ENCODE measurements at places on chromosomes 1 and 21.

DNA sequence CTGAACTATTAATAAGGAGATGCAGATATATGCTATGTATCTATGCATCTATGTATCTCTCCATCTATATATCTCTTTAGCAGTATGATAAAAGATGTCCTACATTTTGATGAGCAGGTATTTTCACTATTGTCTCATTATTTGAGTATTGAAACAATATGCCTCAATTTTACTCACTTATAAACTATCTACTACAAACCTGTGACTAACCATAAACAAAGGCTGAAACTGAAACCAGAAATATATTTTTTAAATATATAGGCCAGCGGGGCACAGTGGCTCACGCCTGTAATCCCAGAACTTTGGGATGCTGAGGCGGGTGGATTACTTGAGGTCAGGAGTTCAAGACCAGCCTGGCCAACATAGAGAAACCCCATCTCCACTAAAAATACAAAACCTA lies 22.0 kb downstream of the EIF4G3 start:
- no peak for DNase-seq

- DNase-seq, result no peak
Measured at GRCh38 chr1:65469126-65469888, 48.8 kb downstream of the LEPR start.

GRCh38 chr1:30988045-30988444 lies 77.5 kb downstream of the PUM1 start:
- DNase-seq, result no peak

DNA sequence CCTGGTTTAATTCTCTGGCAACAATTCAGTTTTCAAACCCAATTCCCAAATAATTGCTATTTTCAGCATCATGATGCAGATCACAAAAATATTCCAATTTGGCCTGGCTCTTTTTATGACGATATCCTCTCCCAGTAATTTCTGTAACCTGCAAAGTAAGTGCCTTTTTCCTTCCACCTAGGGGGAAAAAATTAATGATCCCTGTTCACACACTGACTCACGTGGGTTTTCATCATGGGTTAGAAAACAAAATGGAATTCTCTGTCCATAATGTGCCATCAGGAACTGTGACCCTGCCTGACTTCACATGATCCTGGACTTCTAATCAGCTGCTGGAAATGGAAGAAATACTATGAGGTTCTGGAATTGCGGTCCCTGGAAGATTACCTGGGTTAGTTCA lies 24.5 kb downstream of the AK2 start:
- DNase-seq, result no peak

- no peak for DNase-seq
Measured at GRCh38 chr1:88701275-88701674, 17.2 kb downstream of the PKN2 start.

DNA sequence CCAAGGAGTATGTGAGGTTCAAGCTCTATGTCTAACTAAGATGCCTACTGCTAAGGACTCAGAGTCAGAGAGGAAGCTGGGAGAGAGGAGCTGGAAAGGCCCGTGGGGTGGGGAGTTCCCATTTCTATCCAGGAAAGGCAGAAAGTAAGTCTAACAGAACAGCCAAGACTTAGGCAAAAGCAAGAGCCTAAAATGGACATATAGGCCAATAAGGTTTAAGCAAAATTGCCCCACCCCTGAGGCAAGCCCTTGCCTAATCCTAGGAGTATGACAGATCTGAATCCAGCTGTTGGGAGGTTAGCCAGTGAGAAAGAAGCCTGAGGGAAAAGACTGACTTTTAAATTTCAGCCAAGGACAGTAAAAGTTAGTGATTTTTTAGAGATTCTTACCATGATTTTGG lies 1.6 kb upstream of the KLHDC9 start:
- no peak for DNase-seq

GRCh38 chr1:145908653-145909052 lies 1.2 kb downstream of the ITGA10 start:
- no peak for DNase-seq

- DNase-seq, result no peak
Measured at GRCh38 chr1:222784371-222784770, 30.5 kb upstream of the DISP1 start.

DNA sequence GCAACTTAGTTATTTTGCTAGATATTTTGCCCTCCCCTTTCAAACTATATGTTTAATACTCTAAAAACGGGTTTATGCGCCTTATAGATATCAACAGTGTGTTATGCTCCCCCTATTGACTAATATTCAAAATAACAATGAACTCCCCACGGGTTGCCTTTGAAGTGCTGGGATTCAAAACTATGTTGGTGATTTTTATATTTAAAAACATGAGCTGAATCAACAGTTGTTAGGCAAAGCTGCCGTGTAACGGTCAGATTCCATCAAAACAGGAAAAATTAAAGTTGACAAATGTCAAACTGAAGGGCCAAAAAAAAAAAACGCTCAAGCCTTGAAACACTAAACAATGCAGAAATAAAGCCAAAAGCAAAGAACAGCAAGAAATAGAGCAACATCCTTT lies 2.5 kb downstream of the TGFBR3 start:
- no peak for DNase-seq

- no peak for DNase-seq
Measured at GRCh38 chr1:113857776-113858175, 13.7 kb downstream of the PTPN22 start.

GRCh38 chr1:62687421-62687902 lies 724 bp downstream of the DOCK7 start:
- DNase-seq, result peak; percentile 8

GRCh38 chr1:44723064-44723463 lies 7.9 kb downstream of the RNU5D-1 start:
- no peak for DNase-seq
